ENCODE measurements at places on chromosomes 16 and 17.

GRCh38 chr16:84087466-84088151 lies 29.1 kb downstream of the MBTPS1 start:
- no peak for DNase-seq

GRCh38 chr16:11671271-11671670 lies 3.0 kb downstream of the SNN start:
- DNase-seq, result no peak

DNA sequence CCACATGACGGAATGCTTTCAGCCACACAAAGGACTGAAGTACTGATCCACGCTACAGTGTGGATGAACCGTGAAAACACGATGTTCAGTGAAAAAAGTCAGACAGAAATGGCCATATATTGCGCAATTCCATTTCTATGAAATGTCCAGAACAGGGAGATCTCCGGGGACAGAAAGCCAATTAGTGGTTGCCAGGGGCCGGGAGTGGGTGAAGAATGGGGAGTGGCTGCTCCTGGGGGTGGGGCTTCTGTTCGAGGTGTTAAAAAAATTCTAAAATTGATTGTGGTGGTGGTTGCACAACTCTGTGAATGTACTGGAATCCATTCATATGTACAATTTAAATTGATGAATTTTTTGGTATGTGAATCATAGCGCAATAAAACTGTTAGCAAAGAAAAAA lies 154.8 kb upstream of the HSBP1 start:
- no peak for DNase-seq

- DNase-seq, result no peak
These were observed 17.8 kb upstream of the EMP2 start for GRCh38 chr16:10598157-10598556.

GRCh38 chr16:79186196-79186595 lies 414.3 kb downstream of the MAF start:
- DNase-seq, result no peak

- DNase-seq, result no peak
These were observed 20.0 kb downstream of the FBXO47 start for GRCh38 chr17:38947189-38947588.

- no peak for DNase-seq
These were observed 3.0 kb downstream of the SOX9 start for GRCh38 chr17:72123530-72124437.

GRCh38 chr17:30239089-30239462 lies 3.6 kb upstream of the SLC6A4 start:
- no peak for DNase-seq

DNA sequence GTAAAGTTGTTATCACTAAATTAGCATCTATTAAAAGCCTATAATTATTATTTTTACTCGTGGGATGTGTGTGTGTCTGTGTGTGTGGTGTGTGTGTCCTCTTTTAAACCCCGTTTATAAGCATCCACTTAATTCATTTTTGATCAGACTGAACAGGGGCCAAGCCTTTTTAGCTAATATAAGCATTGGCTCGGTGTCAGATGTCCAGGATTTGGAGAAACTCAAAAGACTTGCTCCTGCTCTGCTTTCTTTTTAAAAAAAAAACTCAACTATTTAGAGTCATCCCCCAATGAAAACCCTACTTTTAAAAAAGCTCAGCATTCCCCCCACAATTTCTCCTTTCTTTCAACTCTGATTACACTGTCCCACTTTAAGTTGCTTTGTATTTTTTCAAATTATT lies 459.3 kb upstream of the MAF start:
- DNase-seq, result no peak

DNA sequence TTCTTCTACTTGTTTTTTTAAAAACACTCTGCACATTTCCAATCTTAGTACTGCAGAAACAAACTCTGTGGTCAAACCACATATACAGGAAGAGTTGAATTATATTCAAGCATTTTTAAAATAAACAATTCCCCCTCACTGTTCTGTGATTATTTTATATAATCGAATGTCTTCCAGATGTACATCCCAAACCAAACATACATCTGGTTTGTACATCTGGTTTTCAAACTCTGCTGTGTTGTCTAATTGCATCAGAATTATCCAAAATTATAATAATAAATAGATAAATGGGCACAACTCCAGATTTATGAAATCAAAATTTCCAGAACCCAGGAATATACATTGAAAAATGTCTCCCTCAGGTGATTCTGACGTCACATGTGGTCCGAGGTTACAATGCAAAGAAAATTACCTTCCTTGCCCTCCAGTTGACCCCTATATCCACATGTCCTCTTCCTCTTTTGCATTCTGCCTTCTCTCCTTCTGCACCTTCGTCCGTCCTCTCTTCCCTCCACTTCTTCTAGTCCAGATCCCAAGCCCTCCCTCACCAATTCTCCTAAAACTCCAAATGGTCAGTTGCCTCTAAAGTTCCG lies 13.3 kb upstream of the CCDC144A start:
- DNase-seq, result no peak

- no peak for DNase-seq
These were observed 10.0 kb upstream of the CD300LD start for GRCh38 chr17:74601944-74602572.

DNA sequence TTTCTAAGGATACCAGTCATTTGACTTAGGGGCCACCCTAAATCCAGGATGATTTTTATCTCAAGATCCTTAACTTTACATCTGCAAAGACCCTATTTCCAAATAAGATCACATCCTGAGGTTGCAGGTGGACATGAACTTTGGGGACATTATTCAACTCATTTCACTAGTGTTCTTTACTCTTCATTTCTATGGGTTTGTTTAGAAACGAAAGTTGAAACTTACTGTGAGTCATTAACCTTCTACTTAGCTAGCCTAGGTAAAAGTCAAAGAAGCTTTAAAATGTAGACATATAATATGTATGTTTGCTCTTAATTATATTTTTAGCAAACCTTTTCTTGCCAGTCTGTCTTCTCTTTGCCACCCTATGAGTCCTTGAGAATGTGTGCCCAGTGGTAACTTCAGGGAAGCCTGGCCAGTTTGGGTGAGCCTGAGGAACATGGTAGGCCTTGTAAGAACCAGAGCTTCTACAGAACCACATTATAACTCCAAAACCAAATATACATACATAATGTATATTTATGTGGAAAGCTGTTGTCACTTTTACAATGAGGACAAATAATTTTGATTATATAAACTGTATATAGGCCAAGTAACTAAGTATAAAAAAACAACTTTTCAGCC lies 38.4 kb downstream of the BPTF start:
- DNase-seq, result no peak

- no peak for DNase-seq
These were observed 24.4 kb downstream of the CNTROB start for GRCh38 chr17:7956228-7956965.

DNA sequence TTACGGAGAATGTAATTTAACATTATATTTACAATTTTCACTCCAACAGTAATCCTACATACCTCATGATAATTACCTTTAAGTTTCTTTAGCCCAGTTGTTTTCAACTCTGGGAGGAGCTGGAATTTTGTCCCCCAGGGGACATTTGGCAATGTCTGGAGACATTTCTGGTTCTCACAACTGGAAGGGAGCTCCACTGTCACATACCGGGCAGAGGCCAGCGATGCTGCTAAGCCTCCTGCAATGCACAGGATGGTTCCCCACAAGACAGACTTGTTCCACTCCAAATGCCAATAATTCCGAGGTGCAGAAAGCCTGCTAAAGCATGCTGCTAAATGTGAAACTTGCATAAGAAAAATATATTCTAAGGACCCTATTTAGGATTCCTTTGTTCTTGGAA lies 251.1 kb upstream of the IRX5 start:
- no peak for DNase-seq

DNA sequence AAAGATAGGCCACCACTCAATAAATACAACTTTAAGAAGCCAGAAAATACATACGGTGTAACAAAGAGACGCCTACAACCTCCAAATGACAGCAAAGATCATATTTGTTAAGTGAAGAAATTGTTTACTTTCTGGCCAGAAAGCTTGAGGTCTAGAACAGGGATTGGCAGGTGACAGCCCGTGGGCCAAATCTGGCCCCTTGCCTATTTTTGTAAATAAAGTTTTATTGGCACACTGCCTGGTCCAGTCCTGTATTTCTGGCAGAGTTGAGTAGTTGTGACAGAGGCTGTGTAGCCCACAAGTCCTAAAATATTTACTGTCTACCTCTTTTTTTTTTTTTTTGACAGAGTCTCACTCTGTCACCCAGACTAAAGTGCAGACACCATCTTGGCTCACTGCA lies 3.4 kb upstream of the CLEC19A start:
- no peak for DNase-seq

- no peak for DNase-seq
These were observed 164.5 kb upstream of the ZFHX3 start for GRCh38 chr16:73212431-73212830.

DNA sequence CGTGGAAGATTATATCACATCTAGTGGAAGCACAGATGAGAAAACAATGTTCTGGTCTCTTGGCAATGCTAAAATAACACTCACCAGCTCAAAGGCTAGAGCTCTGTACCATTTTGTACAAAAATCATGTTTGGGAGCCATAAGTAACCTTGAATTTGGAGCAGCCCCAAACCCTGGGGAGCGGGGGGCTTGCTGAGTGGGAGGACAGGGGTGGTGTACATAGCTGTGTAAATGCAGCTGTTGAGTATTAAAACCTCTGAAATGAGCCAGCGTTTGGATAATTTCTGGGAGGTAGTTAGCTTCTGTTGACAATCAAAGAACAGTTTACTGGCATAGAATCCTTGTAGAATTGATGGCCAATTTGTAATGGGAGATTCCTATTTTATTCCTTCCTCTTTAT lies 4.3 kb downstream of the MYH8 start:
- no peak for DNase-seq

DNA sequence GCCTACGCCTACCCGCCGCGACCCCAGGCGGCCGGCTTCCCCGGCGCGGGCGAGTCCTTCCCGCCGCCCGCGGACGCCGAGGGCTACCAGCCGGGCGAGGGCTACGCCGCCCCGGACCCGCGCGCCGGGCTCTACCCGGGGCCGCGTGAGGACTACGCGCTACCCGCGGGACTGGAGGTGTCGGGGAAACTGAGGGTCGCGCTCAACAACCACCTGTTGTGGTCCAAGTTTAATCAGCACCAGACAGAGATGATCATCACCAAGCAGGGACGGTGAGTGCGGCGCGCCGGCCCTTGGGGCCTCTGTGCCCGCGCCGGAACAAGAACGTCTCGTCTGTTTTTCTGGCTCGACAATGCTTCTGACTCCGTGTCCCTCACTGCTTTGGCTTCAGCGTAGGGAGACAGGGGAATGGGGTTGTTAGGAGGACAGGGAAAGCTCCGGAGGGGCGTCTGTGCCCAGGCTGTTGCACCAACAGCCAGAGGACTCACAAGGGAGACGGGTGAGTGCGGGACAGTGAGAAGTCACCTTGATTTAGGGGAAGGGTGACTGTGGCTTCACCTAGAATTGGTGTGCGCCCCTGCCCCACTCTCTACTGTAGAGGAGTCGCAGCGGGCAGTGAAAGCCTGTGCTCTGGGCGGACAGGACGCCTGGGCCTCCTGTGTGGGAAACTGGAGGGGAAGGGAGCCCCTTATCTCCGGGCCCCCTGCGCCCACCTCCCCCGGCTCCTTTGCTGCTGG lies 806 bp downstream of the TBX21 start:
- DNase-seq, result no peak

DNA sequence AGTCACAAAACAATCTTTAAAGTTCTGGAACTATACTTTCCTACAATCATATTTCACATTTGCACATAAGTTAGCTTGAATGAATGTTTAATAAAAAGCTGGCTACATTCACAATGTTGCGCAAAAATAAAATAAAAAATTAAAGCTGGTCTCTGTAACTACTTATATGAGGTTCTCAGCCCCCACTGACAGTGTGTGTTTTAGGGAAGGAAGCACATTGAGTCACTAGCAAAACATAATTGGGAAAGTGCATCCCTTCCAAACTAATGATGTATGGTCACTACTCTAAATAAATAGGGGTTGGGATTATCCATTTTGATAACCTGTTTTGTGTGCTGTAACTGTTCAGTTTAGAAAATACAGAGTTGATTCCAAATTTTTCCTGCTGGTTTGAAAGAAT lies 251.9 kb downstream of the IRX3 start:
- no peak for DNase-seq

DNA sequence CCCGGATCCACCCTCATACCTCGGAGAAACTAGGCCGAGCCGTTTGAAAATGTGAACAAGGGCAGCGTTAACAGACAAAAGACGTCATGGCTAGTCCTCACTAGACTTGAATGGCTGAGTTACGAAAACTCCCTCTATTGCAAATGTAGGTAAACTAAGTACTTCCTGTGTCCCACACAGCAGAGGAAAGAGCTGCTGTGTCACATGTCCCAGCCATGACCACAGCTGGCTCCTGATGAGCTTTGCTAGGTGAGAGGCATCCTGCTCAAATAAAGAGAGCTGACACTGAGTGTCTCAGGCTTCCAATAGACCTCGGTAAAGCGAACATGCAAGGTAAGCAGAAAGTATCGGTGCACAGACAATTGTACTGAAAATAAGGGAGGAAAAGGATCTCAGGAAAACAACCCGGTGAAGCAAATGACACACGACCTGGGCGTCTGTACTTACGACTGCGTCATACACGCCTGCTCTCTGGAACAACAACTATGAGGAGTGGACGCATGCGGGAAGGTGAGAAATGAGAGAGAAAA lies 26.0 kb downstream of the TMEM204 start:
- DNase-seq, result no peak

DNA sequence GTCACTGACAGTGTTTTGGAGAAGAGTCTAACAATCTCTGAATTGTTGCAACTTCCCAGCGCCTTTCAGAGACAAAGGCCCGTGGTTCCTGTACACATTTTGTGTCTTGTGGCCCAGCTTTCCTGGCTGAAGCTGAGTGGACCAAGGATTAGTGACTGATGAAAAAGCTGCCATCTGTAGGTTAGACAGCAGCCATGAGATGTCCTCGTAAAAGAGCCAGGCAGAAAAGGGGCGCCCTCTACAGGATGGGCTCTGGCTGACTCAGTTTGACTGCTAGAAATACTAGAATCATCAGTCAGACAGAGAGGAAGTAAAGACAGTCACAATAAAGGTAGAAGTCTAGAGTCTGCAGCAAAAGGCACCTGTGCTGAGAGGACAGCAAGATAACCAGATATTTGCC lies 26.5 kb upstream of the NF1 start:
- DNase-seq, result no peak

DNA sequence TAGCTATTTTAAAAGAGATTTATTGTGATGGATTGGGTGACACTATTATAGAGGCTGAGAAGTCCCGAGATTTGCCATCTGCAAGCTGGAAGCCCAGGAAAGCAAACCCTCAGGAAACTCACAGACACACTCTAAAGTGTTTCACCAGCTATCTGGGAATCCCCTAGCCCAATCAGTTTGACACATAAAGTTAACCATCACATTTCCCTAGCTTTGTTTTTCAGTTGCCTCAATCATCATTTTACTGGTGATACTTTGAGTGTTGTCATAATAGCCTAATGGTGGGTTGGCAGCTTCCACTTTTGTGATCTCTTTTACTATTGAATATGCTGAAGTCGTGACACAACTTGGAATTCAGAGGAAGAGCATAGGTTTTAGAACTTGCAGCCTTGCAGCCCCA lies 1.8 kb downstream of the SGF29 start:
- no peak for DNase-seq

- DNase-seq, result no peak
These were observed 51.6 kb downstream of the IKZF3 start for GRCh38 chr17:39812466-39812865.

Measured in NCI-H187 (cell line).